ENCODE measurements at places on chromosomes 12 and 14. TPM values are rescaled to one million over a fixed set of nuclear protein-coding genes. Genes with fewer than 3 reads are reported as not detected.

Gene LRRK2
- 0.76 TPM for total RNA-seq

GRCh38 chr12:94970560-94970959 is 32.9 kb downstream of the NDUFA12 start:
- no peaks in the 10 kb centered on the region for H3K27me3 ChIP-seq
- DNase-seq: no peak
- H3K4me3 ChIP-seq: no peak overlapping the region
- peaks cover 15% of the 10 kb centered on the region for H3K36me3 ChIP-seq
- no peak overlapping the region for H3K27ac ChIP-seq

- no peak overlapping the region for H3K27ac ChIP-seq
- peaks cover 38% of the 10 kb centered on the region for H3K36me3 ChIP-seq
- no peaks in the 10 kb centered on the region for H3K27me3 ChIP-seq
- no peak for DNase-seq
Measured at GRCh38 chr12:12636641-12637040, 25.0 kb downstream of the CREBL2 start.

Gene PWP1
- 52.4 TPM for total RNA-seq

DNA sequence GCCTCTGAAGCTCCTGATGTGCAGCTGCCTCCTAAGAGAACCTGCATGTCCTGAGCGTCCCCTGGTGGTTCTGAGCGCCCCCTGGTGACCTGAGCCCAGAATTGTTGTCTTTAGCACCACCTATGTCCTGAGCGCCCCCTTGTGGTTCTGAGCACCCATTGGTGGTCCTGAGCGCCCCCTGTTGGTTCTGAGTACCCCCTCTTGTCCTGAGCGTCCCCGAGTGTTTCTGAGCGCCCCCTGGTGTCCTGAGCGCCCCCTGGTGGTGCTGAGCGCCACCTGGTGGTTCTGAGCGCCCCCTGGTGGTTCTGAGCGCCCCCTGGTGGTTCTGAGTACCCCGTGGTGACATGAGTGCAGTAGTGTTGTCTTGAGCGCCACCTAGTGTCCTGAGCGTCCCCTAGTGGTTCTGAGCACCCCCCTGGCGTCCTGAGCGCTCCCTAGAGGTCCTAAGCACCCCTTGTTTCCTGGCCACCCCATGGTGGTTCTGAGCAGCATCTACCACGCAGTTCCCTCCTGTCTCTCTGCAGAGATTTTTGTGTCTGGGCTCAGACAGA is 782.5 kb downstream of the TMEM121 start:
- DNase-seq: peak; percentile 93
- no peaks in the 10 kb centered on the region for H3K4me1 ChIP-seq
- no peak overlapping the region for H3K4me3 ChIP-seq
- H3K27me3 ChIP-seq: peaks cover 3% of the 10 kb centered on the region

DNA sequence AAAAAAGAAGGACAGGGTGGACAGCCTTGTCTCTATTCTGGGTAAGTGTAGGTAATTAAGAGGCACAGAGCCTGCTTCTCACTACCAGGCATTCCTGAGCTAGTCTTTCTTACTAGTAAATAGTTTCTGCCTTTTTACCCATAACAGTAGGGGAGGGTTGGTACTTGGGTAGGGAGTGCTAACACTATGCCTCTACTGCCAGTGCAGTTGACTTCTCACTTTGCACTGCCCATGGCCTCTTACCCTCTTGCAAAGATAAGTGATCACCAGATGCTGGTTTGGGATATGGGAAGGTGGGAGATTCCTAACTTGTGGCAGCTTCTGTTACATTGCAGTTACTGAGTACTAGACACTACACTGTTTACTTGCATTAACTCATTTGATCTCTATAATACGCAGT is 11.6 kb downstream of the AHSA1 start:
- H3K4me1 ChIP-seq: no peaks in the 10 kb centered on the region
- DNase-seq: no peak
- H3K27ac ChIP-seq: no peak overlapping the region
- no peak overlapping the region for H3K4me3 ChIP-seq
- no peaks in the 10 kb centered on the region for H3K27me3 ChIP-seq
- H3K36me3 ChIP-seq: peaks cover 38% of the 10 kb centered on the region

- peaks cover 32% of the 10 kb centered on the region for H3K36me3 ChIP-seq
- no peaks in the 10 kb centered on the region for H3K27me3 ChIP-seq
- no peak for DNase-seq
- H3K27ac ChIP-seq: no peak overlapping the region
- no peak overlapping the region for H3K4me3 ChIP-seq
Measured at GRCh38 chr12:11840366-11840765, 190.9 kb downstream of the ETV6 start.

Gene MFAP5
- not detected for total RNA-seq

Gene TUNAR
- not detected for total RNA-seq

Gene LMNTD1
- not detected for total RNA-seq

GRCh38 chr12:90048918-90049317 is 340.3 kb upstream of the ATP2B1 start:
- peaks cover 2% of the 10 kb centered on the region for H3K4me1 ChIP-seq
- H3K4me3 ChIP-seq: no peak overlapping the region
- H3K27me3 ChIP-seq: no peaks in the 10 kb centered on the region
- no peak for DNase-seq
- H3K27ac ChIP-seq: no peak overlapping the region
- H3K36me3 ChIP-seq: no peaks in the 10 kb centered on the region

DNA sequence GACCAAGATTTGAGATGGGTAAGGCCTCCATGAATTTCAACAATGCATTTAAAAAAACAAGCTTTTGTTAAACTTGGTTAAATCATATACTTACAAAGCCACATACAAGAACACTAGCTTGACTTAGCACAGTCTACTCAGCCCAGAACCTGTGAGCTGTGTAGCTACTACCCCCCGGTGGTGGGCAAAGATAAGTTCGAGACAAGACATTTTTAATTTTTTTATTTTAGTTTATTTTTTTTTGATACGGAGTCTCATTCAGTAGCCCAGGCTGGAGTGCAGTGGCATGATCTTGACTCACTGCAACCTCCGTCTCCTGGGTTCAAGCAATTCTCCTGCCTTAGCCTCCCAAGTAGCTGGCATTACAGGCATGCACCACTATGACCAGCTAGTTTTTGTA is 3.7 kb upstream of the NECAP1 start:
- no peak overlapping the region for H3K4me3 ChIP-seq
- peak; percentile 72 for DNase-seq
- H3K27ac ChIP-seq: peak overlapping the region; percentile 96
- H3K4me1 ChIP-seq: peaks cover 41% of the 10 kb centered on the region
- H3K27me3 ChIP-seq: no peaks in the 10 kb centered on the region
